Mononuclear cell (primary cell): ENCODE measurements at places on chromosomes 2 and 18. TPM values are rescaled to one million over a fixed set of nuclear protein-coding genes. Genes with fewer than 3 reads are reported as not detected.

SLC9A2 gene
- not detected for total RNA-seq

CENPA gene
- total RNA-seq = 0.63 TPM

COBLL1 gene
- total RNA-seq = 26.4 TPM

NAT8 gene
- not detected for total RNA-seq

KCNS3 gene
- not detected for total RNA-seq

TGFA gene
- 0.63 TPM for total RNA-seq

NEB gene
- total RNA-seq = 2.0 TPM
